ENCODE measurements at places on chromosomes 6 and 20.

GRCh38 chr6:56799989-56800388, 154.9 kb upstream of the BEND6 start:
- DNase-seq: no peak

- DNase-seq: no peak
Observed at GRCh38 chr20:47551841-47552240, 50.2 kb downstream of the NCOA3 start.

GRCh38 chr6:110878751-110879522, 4.4 kb downstream of the AMD1 start:
- DNase-seq: no peak

- no peak for DNase-seq
Observed at GRCh38 chr6:134317471-134318131, at the start of gene SGK1. Gene SGK1, minus strand, starts transcription at chr6:134318112. Its CDS starts 652 bp downstream, at chr6:134317460.

DNA sequence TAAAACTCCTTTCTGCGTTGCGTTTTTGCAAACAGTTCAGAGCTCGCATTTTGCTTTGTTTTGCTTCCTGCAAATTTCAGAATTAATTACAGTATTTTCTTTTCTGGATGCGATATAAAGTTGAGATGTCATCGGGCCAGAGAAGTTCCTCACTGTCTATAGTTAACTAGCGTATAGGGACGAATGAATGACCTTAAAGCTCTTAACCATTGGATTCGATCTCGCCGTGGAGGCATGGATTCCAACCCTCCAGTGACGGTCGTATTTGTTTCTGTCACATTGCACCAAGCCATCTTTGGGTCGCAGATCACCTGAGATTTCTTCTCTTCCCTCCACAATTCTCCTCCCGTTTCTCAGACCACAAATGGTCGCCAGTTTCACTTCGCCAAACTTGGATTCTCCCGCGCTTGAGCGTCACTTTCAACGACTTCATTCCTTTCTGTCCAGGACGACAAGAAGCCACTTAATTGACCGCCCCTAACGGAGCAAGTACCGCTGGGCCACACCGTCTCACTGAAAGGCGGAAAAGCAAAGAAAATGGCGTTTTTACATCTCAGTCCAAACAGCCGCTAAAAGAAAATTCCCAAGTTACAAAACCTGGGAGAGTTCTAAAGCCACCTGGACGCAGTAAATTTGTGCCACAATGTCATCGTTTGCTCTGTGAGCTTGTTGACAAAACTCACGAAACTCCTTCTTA, 85.3 kb upstream of the ZNF184 start:
- DNase-seq: no peak

DNA sequence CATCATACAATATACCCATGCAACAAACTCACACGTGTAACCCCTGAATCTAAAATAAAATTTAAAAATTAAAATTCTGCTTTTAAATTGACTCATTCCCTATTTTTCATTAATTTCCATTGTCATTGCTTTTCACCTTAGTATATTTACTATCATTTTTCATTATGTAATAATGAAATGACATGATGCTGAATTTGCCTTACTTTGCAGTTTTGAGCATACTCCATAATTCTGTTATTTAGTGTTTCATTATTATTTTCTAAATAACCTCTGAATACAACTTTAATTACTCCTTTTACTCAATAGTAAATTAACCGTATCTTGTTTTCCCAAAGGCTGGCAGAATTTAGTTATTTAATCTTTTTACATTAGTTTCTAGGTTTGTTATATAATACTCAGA, 719.6 kb downstream of the DOK5 start:
- DNase-seq: no peak

- no peak for DNase-seq
Observed at GRCh38 chr20:4087923-4088322, 72.6 kb upstream of the RNF24 start.

DNA sequence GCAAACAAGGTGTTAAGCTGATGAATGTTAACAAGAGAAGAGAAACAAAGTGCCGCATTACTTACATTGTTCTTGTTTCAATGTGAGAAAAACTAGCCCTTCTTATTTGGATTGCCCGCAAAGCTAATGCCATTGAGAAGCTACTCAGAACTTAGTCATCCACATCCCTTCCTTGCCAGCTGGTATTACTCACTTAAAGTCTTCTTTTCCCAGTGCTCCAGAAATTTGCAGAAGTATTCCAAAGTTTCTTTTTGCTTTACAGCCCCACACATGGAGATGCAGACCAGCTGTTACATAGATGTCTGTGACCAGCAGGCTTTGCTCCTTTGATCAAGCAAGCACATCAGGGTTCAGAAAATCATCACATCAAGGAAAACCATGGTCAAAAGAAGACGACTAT, 529.0 kb downstream of the TBC1D32 start:
- DNase-seq: no peak

GRCh38 chr20:34582911-34583310, 24.4 kb downstream of the MAP1LC3A start:
- DNase-seq: no peak

GRCh38 chr6:34090935-34091334, 55.0 kb downstream of the GRM4 start:
- no peak for DNase-seq

DNA sequence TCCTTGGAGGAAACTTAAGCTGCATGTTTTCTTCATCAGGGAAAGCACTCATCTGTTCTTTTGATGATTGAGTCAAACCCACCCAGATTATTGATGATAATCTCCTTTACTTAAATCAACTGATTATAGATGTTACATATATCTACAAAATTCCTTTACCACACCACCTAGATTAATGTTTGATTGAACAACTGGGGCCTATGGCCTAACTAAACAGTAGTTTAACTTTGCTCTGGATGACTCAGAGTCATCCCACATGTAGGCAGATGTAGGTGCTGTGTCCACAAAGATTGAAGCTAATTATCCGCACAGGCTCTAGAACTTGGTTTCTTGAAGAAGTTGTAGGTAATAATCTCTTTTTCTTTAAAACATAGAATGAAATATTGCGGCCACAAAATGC, 42.2 kb downstream of the PKIB start:
- DNase-seq: no peak

DNA sequence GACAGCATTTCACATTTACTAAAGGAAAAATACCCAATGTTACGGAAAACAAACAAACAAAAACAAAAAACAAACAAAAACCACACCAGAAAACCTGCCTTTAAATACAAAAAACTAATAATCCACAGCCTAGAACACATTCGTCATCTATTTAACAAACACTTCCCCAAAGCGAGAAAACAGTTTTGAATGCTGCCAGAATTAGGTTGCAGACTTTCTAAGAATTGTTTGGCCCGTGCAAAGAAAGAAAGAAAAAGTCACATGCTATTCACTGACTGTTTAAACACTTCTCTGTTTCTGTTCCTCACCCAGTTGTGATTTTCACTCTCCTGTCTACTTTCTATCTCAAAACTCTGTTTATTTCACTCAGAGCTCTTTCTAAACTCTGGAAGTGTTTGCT, 52.5 kb downstream of the BCAS1 start:
- no peak for DNase-seq

DNA sequence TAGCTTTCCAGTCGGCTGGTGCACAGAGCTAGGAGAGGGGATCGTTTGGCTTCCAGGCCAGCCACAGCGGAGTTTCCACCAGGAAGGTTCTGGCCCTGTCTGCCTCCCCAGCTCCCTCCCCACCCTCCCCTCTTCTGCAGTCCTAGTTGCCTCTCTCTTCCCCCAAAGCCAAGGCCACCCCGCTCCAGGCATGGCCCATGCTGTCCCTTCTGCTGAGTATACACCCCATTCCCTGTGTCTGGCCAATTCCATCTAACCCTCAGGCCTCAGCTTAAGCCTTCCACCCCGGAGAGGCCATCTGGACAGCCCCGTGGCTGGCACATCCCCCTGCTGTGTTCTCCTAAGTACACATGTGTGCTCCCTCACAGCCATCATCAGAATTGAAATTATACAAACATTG, 167.4 kb downstream of the CDH4 start:
- no peak for DNase-seq

- DNase-seq: no peak
Observed at GRCh38 chr6:1314617-1315016, 2.7 kb downstream of the FOXQ1 start.

GRCh38 chr20:63317601-63318291, 24.8 kb downstream of the COL20A1 start:
- DNase-seq: peak; percentile 13

GRCh38 chr6:4316867-4317400, 181.6 kb upstream of the ECI2 start:
- no peak for DNase-seq

- DNase-seq: no peak
Observed at GRCh38 chr6:125922322-125922860, 34.2 kb upstream of the HINT3 start.

DNA sequence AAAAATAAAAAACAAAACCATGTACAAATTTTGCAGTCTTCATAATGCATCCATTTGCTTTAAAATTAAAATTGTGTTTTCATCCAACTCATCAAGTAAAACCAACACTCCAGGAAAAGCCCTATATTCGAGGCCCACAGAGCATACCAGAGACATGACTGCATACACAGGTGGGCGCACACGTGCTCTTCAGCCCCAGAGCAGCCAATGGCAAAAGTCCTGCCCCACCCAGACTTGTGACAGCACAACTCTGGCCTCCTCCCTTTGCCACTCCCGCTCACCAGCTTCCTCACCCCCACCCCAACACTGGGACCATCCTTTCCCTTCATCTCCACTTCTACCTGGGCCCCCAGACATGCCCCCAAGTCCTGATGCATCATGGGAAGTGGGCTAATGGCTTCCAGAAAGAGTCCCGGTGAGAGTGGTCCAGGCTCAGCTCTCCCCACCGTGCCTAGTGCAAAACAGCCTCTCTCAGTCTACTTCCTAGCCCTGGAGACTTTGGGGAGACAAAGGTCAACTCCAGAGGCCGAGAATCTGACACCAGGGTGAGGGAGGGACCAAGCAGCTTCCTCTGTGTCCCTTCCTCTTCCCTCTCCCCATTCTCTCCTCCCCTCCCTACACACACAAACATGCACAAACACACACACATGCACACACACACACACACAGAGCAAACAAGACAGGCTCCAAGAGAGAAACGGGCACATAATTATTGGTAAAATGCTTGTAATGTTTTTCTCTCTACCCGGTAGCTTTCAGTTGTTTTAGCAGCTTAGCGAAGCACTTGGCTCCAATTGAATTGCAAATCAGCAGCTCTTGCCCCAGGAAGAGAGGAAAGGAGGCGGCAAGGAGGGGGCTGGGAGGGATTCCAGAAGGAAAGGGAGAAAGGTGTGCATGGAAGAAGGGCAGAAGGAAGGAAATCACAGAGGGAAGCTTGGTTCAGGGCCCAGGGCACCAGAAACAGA, 14.3 kb downstream of the GRM4 start:
- DNase-seq: no peak

DNA sequence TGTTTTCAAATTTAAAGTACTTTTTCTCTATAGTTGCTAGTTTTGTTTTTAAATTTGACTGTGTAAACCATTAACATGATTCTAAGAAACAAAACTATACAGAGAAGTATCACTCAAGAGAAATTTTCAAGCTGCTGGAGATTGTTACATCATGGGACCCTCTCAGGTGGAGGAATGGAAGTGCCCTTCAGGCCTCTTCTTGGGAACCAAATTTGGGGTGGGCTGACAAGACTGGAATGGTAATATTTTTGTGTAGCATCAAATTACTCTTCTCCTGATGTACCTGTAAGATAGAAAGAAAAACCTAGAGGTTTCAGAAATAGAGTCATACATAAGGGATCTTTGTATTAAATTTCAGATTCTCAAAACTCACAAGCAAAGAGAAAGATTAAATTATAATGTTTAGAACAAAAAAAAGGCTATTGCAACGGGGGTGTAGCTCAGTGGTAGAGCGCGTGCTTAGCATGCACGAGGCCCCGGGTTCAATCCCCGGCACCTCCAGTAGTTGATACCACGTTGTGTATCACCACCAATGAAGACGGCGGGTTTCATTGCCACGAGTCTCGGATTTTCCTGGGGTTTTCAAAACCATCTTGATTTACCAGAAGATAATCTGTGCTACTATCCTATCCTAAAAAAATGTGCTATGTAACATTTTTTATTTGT, 193.7 kb downstream of the GPX5 start:
- DNase-seq: no peak

GRCh38 chr6:116101790-116102189, 1.1 kb downstream of the NT5DC1 start:
- no peak for DNase-seq

DNA sequence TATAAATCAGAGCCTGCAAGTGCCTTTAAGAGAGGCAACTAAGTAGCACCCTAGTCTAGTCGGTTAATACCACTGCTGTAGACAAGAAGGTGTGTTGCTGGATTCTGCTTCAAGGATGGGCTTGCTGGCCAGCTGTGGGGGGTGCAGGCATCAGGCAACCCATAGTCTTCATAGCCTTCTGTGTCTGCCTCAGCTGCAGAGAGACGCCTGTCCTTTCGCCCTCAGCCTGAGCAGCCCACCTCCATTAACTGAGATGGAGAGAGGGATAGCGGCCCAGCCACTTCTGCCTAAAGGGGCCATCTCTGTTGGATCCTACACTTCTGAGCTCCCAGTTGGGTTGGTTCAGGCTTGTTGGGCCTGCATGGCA, 123.7 kb upstream of the MLIP start:
- DNase-seq: no peak

DNA sequence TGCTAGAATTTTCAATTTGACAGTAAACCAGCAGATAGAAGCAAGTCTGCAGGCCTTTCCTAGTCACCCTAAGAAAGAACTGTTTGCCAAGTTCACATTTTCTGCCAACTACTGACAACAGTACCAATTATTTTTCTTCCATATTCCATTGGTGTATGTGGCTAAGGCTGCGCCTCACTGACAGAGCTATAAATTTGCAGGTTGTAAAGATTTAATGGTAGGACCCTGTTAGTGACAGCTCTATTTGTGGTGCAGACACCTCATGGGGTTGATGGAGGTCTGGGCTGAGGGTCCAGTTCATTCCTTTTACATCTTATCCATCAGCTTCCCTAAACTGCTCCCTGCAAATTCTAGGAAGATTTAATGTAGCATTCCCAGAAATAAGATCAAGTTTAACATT, 228.5 kb downstream of the FRK start:
- no peak for DNase-seq

- DNase-seq: no peak
Observed at GRCh38 chr6:31683591-31683990, 2.7 kb upstream of the LY6G5C start.

- no peak for DNase-seq
Observed at GRCh38 chr6:140027219-140027618, 652.8 kb upstream of the CITED2 start.

GRCh38 chr6:158751224-158751623, 67.9 kb downstream of the EZR start:
- DNase-seq: no peak

DNA sequence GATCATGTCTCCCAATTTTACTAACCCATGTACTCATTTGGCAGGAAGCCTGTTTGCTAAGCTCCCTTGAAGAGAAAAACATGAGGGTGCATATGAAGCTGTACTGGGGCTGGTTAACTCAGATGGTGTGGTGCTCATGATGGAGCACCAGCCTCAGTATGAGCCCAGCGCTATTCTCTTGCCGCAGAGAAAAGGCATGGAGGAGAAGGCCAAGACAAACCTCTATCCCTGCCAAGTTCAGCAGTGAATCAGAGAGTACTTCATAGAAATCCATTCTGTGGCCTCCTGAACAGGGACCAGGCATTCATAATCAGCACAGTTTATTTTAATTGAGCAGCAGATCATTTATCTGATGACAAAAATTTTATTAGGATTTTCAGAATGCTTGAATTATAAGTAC, 398.1 kb downstream of the LMBRD1 start:
- no peak for DNase-seq
